Occipital lobe (tissue), 3 donors: ENCODE measurements at places on chromosomes 5 and 9.

- DNase-seq: no peak
Observed at GRCh38 chr9:138052322-138052615, 174.7 kb downstream of the CACNA1B start.

DNA sequence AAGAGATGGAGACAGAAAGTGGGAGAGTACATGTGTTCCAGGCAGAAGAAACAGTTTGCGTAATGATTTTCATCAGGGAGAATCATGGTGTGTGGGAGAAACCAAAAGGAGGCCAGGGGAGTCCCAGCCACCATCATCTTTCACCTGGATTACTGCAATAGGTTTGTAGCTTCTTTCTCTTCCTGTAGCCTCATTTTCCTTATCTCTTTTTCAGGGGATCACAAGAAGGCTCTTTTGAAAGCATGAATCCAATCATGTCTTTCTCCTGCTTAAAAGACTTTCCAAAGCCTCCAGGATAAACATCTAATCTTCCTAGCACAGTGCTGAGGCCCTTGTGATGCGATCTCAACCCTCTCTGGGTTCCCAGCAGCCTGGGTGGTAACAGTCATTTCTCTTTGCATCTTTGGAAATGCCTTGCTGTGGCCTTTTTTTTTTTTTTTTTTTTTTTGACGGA lies 10.3 kb upstream of the GPBP1 start:
- no peak for DNase-seq

DNA sequence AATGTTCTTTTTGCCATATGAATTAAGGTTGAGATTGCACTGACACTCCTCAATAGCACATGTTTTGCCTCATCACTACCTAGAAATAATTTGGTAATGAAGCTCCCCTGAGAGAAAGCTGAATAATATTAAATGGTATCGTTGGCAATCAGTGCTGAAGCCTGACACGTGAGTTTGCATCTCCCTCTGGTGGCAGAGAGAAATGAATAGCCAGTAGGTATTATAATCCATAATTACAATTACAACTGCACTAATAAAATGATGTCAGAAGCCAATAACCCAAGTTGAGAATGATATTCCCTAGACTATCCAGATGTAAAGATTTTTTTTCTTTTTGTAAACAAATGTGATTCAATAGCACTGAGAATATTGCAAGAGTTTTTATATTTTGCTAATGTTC lies 700.3 kb downstream of the PTPRD start:
- DNase-seq: no peak

DNA sequence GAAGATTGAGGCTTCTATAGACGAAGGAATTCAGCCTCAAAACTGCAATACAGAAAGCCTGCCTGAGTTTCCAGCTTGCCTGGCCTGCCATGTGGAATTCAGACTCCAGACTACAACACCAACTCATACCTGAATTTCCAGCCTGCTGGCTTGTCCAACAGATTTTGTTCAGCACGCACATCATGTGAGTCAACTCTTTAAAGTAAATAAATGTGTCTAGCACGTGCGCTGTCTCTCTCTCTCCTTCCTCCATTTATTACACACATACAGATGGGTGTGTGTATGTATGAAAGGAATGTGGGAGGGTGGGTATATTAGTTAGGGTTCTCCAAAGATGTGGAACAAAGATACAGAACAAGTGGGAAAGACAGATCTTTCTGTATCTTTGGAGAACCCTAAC lies 82.4 kb upstream of the TAS2R1 start:
- no peak for DNase-seq

DNA sequence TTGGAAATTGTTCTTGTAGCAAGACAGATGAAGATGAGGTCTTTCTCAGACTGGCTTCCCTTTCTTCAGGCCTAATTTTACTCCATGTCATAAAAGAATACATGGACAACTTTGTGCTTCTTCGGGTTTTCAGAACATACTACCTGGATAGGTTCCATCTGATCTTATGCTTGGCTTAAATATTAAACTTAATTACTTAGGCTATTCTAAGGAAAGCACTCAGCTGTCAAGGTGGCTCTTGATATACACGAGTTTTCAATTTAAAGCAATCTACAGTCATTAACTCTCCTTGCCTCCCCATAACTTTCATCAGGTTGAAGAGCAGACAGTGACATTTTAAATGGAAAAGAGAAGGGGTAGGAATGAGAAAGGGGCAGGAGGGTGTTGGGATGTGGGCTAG lies 9.5 kb upstream of the PPP3R2 start:
- no peak for DNase-seq

DNA sequence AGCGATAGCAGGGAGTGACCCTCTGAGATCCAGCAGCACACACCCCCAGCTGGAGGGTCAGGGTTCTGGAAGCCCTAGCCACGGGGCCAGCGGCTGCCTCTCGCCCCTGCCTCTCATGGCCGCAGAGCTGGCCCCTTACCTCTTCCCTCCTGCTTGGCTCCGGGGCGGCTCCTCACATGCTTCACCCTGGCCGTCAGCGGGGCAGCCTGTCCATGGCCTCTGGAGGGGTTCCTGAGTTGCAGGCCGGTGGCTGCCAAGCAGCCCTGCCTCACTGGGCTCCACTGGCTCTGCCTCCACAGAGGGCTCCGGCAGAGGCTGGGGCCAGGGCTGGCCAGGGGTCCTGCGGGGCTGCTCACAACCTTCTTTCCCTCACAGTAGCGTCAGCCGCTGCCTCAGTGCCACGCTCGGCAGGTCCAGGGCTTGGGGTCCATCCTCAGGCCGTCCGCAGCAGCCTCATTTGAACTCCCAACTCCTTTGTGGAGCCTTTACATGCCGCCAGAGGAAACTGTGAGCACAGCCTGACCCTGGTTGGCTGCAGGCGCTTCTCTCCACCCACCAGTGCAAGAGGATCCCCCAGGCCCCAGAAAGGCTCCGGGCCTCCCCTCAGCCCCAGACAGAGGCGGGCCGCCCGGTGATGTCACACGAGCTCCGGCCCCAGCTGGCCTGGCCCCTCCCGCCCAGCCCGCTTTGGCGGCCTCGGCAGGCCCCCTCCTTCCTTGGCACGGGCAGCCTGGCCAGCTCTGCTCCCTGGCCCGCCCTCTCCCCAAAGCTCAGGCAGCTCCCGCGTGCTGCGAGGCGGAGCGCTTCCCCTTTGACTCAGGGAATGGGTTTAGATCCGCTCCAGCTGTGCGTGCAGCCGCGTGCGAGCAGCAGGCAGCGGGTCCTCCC lies at the start of gene ANGPTL2:
ANGPTL2 (minus strand) TSS at position 460 of the 888 bp plus-strand sequence. CDS start 13,904 bp downstream, outside the sequence.
- DNase-seq: peak; percentile 89

GRCh38 chr9:68869022-68869421 lies 144.9 kb downstream of the PRKACG start:
- DNase-seq: no peak

- no peak for DNase-seq
Observed at GRCh38 chr9:127392166-127392565, 4.8 kb upstream of the SLC2A8 start.

- no peak for DNase-seq
Observed at GRCh38 chr5:16886793-16887345, 49.2 kb downstream of the MYO10 start.
